ENCODE measurements at places on chromosomes 1 and 21.

GRCh38 chr1:92043621-92044020 is 13.8 kb downstream of the EPHX4 start:
- no peak for DNase-seq

- DNase-seq: peak; percentile 77
Measured at GRCh38 chr1:154975409-154976059, 1.1 kb downstream of the CKS1B start.

DNA sequence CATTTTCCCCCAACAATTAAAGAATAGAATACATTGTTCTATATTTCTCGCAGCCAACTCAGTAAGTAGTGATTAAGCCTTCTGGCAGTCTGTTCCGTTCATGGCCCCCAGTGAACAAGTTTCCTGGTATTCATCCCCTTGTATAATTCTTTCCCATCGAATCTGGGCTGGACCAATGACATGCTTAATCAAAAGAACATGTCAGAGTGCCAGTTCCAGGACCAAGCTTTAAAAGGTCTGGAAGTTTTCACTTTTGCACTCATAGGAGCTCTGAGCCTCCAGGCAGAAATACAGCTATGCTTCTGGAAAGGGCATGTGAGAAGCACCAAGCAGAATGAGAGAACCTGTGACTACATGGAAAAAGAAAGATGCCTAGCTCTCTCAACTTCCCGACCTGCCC is 22.5 kb upstream of the DPYD start:
- no peak for DNase-seq

- no peak for DNase-seq
Measured at GRCh38 chr21:40208948-40209345, 341.7 kb downstream of the PCP4 start.

DNA sequence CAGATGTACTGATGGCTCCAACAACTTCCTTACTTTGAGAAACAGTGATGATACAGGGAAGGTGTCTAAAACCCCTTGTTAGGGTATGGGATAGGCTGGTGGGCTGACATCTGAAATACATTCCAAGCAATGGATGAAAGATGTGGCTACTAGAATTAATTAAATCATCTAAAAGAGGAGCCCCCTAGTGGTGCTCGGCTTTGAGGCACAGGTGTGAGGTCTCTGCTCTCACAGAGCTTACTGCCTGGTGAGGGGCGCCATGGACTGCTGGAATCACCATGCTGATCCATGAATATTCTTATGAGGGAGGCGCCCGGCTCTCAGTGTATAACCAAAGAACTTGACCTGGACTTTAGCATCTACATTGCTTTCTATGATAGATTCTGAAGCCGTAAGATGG is 48.5 kb downstream of the GNG4 start:
- DNase-seq: no peak

DNA sequence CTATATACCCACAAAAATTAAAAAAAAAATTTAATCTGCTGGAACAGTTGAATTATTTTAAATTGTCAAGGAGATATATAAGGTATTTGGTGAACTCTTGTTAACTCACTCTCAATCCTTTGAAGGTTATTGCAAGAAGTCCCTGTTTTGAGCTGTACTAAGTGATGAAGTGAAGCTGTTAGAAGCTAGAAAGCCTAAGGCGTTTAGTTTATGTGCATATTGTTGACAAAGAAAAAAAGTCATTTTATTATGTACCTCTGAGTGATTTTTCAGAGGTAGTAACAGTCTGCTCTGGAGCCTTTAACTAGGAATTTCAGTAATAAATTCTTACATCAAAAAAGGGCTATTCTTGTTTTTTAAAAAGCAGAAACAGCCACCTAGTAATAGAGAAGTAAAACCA is 59.6 kb downstream of the TMEM200B start:
- no peak for DNase-seq

DNA sequence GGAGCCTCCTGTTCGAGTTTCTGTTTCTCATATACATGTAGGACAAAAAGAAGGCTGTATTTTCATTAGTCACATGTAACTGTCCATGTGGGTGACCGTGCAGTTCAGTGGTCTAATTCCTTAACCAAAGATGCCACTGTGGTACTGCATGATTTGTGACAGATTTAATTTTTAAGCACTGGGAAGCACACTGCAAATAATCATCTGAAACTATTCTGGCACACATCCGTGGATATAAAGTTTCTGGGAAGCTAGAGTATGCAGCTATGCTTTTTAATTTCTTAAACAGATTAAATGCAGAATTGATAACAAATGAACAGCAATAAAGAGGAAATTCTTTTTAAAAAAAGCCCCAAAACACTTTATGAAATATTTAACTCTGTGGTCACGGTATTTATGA is 254.8 kb downstream of the LMO4 start:
- DNase-seq: no peak

GRCh38 chr1:215113776-215114153 is 31.2 kb downstream of the KCNK2 start:
- no peak for DNase-seq

- no peak for DNase-seq
Measured at GRCh38 chr1:206816390-206817287, 44.3 kb upstream of the IL10 start.

DNA sequence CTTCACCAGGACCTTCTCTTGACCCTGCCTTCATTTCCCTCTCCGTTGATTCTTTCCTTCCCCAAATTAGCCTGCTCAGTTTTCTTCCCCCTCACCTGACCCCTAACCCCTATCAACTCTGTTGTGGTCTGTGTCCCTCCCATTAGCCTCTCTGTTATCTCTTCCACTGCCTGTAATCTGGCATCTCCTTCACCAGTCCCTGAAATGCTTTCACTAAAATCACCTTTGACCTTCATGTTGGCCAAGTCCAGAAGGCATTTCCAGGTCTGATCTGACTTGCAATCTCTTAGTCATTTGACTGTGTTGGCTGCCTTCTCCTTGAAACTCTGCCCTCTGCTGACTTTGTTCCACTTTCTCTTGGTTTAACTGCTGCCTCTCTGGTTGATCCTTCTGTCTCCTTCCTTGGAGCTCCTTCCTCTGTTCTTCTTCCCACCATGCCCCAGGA is 28.2 kb downstream of the ATP8B2 start:
- peak; percentile 40 for DNase-seq

DNA sequence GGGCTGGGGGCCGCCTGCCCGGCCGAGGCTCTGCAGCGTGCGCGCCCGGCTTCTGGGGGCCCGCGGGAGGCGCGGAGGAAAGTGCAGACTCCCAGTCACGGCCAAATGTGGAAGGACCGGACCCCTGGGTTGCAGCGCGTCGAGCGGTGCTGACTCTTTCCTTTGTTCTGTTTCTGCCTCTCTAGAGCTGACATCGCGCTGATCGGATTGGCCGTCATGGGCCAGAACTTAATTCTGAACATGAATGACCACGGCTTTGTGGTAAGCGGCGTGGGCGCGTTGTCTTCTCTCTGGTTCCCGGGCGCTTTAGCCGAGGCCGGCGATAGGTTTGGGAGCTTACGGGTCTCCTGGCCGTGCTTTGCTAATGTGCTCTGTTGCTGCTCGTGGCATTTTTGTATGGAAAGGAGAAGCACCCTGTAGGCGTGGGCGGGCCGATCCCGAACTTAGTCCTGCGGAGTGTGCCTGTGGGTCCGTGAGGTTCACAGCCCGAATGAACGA is 629 bp downstream of the PGD start:
- DNase-seq: no peak

DNA sequence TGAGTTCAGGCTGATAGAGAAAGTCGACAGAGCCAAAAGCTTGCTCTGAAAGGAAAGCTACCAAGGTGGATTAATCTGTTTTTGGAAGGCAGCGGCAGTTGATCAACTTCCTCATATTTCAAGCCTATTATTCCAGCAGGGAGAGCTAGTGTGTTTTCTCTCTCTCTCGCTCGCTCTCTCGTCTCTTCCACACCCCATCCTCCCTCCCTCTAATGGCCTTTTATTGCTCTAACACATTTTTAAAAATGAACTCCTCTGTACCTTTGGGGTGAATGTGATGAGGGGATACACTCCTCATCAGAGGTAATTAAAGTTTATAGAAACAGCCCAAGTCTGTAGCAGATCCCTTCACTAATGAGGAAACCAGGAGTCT is 126.4 kb downstream of the CLIC6 start:
- DNase-seq: no peak

DNA sequence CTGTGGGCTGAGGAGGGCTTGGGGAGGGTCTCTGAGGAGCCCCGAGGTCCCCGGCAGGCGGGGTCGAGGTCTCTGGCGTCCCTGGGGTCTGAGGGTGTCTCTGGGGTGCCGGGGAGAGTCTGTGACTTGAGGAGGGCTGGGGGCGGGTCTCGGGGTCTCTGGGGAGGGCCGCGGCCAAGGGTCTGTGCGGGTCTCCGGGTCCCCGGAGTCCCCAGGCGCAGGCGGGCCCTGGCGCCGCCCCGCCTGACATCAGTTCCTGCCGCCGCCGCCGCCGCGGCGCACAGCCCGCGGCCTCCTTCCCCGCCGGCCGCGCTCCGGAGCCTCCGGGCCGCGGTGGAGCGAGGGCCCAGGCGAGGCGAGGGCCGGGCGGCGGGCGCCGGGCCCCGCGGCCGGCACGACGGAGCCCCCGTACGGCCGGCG is at the start of gene PLEKHM2:
Gene PLEKHM2 (plus strand): TSS at position 279 of the 420 bp plus-strand sequence. CDS start 239 bp downstream, outside the sequence.
- DNase-seq: peak; percentile 77

- no peak for DNase-seq
Measured at GRCh38 chr21:38567335-38567969, 69.2 kb upstream of the ERG start.

DNA sequence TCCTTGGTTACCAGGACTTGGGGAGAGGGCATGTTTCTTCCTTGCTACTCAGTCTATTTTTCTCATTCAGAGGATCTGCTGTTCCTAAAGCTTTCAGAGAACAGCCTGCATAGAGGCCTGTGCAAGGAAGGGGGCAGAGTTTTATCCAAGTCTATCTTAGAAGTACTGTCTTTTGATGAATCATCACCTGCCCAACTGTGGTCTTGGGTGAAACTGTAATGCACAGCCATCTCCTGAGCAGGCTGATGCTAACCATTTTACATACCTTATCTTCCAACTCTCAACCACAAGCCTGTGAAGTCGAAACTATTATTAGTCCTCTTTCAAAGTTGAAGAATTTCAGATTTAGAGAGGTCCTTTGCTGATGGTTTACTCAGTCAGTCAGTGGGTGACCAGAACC is 368.0 kb downstream of the HHAT start:
- DNase-seq: no peak

DNA sequence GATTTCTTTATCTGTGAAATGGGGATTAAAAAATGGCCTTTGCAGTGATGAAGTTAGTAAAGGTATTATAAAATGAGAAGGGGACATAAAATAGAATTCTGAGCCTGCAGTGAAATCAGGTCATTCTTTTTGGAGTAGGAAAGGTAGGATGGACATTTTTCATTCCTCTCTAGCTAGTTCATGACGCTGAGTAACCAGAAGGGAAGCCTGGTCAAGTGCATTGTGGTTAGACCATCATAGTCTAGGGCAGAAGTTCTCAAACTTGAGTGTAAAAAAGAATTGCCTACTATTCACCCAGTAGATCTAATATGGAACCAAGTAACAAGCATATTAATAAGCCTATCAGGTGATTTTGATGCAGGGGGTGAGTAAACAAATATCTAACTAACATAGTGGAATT is 50.8 kb downstream of the TGFB2 start:
- no peak for DNase-seq

DNA sequence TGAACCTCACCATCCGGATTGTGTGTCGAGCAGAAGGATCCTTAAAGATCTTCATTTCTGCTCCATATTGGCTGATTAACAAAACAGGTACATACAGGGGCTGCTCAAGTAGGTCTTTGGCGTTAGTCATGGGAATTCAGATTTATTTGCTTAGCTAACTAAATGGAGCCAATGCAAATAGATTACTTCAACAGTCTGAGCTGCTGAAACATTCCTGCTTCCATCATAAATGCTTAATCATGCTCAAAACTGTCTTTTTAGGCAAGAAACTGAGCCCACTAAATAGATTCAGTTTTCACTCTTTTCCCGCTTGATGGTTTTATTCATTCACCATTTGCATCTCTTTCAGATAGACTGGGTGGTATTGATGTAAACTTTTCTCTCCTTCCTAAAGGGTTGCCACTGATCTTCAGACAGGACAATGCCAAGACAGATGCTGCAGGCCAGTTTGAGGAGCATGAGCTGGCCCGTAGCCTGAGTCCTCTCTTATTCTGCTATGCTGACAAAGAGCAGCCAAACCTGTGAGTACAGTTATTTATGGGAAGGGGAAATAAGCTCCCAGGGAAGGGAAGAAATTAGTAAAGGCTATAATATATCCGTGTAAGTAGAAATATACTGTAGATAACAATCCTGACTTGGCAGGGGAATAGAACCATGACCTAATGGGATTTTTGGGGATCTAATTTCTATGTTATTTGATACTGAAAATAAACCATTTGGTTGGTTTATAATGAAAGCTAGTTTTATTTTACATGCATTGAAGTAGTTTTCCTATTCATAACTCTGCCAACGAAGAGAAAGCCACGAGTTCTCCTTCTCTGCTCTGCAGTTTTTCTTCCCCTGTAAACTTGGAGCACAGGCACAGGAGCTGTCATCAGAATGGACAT is 126.4 kb downstream of the VPS13D start:
- DNase-seq: no peak

- no peak for DNase-seq
Measured at GRCh38 chr1:45518910-45519309, 2.8 kb downstream of the PRDX1 start.

DNA sequence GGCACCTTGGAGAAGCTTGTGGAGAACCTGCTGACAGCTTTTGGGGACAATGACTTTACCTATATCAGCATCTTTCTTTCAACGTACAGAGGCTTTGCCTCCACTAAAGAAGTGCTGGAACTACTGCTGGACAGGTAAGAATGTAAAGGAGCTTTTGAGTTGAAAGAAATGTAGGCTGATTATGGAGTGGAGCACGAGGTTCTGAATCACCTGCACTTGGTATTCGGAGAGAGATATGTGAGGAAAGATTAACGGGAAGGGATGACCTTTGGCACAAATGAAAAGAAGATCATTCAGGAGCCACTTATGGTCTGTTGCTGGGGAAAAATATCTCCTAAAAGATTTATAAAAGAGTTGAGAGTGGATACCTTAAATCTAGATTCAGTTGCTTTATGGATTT is 42.7 kb downstream of the RGL1 start:
- no peak for DNase-seq

DNA sequence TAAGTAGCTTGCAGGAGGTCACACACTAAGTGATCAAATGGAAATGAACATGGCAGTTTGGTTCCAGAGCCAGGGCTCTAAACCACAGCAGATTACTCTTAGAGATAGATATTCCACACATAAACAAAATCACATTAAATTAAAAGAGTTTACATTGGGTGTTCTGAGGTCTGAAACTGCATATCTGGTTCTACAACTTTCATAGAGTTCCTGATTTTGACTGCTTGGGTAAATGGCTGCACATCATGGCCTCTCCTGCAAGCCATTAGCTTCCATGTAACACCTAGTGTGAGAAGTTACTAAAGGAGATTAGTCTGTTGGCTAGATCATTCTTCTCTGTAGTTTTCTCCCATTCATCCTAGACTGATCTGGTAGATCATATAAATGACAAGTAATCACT is 12.8 kb upstream of the XCL2 start:
- no peak for DNase-seq

DNA sequence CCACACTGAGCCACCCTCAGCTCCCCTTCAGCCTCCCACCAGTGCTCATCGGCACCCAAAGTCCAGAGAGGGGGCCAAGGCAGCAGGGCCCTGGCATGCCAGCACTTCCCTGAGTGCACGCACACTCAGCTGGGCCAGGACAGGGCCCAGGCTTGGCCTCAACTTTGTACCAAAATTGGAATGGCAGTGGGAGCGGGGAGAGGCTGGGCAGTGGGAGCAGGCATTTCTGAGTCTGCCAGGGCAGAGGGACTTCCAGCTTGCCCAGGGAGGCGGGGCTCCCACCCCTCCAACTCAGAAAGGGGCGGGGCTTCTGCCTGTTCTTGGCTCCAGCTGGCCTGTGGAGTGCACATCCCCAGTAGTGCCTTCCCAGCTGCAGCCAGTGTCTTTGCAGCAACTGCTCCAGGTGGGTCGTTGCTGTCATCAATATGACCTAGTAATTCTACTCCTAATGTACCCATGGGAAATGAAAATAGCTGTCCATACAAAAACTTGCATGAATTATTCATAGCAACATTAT is 10.3 kb upstream of the SNX7 start:
- DNase-seq: no peak

Measured in B cell (primary cell).